Left ventricle myocardium superior (tissue), 1 donor: ENCODE measurements at places on chromosomes 5 and 9. TPM values are rescaled to one million over a fixed set of nuclear protein-coding genes. Genes with fewer than 3 reads are reported as not detected.

The GABRP gene
- total RNA-seq: not detected

The AGXT2 gene
- total RNA-seq: not detected

The BARHL1 gene
- not detected for total RNA-seq

The DMRT2 gene
- 0.12 TPM for total RNA-seq

GRCh38 chr5:127565586-127566270 is 48.3 kb downstream of the PRRC1 start:
- no peak for DNase-seq

DNA sequence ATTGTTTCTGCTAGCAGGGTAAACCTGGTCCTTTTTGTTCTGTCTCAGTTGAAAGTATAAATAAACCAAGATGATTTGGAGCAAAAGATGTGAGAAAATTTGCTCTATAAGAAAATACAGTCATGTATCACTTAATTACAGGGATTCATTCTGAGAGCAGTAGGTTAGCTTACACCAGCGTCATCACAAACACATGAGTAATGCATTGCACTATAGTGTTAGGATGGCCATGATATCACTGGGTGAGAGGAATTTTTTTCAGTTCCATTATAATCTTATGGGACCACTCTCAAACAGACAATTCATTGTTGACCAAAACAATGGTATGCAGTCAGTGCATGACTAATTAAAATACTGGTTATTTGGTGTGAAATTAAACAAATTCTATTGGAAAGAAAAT is 430.9 kb downstream of the CHSY3 start:
- DNase-seq: no peak

GRCh38 chr9:83986765-83987401 is 6.3 kb downstream of the RMI1 start:
- DNase-seq: no peak

DNA sequence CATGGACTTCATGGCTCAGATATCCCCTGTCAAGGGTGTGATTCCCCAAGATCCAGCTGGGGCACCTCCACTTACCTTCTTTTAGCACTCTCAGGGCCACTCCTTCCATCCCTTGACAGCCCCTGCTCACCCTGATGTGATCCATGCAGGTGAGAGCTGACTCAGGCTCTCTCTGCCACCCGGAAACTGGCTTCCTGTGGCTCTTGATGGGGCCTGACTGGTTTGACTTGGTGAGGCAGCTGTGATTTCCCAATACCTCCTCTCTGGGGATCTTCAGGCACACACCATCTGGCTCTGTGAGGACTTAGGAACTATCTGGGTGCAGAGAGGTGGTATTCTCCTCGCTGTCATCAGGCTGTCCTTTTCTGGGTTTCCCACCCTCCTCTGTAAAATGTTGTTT is 7.9 kb upstream of the FAT2 start:
- DNase-seq: no peak

DNA sequence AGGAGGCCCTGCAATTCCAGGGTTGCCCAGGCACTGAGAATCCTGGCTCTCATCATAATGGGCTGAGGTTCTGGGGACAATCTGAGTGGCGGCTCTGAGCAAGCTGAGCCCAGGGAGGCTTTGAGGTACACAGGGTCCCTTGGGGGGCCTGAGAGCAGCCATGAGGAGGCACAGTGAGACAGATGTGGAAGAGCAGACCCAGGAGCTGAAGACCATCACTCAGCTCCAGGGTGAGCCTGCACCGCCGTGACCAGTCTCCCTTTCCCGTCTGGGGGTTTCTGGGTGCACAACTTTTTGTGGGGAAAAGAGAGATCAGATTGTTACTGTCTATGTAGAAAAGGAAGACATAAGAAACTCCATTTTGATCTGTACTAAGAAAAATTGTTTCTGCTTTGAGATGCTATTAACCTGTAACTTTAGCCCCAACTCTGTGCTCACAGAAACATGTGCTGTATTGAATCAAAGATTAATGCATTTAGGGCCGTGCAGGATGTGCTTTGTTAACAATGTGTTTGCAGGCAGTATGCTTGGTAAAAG is at the start of gene CCDC183:
Gene CCDC183, plus strand, starts transcription at position 101 of the 537 bp plus-strand sequence. Its CDS starts 60 bp downstream, at position 161.
- DNase-seq: no peak

DNA sequence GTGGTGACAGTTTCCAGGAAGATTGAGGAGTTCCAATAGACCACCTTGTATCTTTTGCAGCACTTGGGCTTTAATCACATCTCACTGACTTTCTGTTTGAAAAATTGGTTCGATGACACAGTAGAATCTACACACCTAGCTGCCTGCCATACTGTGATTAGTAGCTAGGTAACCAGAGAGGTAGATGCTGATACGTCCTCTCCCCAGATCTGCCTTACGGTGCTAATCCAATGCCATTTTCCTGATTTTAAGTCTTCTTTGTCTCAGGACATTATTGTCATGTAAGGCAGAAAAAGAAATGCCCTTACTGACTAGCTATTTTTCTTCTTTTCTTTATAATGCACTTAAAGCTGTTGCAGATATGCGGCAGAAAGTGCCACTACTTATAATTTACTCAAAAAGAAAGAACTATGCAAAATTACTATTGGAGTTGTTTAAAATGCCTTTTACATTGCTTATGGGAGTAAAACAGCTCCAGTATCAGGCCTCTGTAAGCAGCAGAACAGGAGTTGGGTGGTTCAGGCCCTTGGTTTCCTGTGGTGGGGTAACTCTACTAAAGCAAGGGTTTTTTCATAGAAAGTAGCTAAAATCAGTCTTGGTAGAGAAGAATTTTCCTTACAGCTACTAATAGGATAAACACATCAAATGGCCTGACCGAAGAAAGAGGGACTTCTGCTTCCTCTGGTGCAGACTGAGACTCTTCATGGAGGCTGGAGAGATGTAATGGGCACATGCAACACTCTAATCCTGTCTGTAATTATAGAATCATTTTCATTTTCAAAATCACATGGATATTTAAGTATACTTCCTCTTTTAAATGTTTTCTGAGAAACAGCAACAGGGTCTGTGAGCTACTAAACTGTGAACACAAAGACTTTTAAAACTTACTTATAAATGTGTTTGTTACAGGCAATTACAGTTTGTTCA is 177.2 kb downstream of the MAPKAP1 start:
- no peak for DNase-seq

- DNase-seq: no peak
Observed at GRCh38 chr5:36029914-36030313, 36.8 kb downstream of the UGT3A2 start.

- no peak for DNase-seq
Observed at GRCh38 chr9:130372057-130372456, 72.7 kb upstream of the ASS1 start.

DNA sequence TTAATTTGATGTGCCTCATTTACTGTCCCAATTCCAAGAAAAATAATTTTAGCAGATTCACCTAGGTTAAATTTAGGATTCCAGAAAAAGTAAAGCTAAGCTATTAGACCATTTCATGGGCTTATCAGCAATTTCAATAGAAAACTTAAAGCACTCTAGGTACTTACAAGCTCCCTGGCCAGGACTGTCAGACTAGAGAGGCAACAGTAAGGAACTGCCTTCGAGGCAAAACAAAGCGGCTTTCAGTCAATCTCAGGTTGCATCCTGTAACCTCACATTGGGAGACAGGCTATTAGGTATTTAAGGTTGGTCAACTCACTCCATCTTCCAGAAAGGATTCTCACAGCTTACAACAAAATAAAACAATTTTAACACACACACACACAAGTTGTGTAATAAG is 48.7 kb upstream of the FSD1L start:
- DNase-seq: no peak
